Mesangial cell (primary cell): ENCODE measurements at places on chromosomes 1 and 21. TPM values are rescaled to one million over a fixed set of nuclear protein-coding genes. Genes with fewer than 3 reads are reported as not detected.

LCE1A gene
- total RNA-seq = not detected in 2 replicates

HSD3B1 gene
- not detected in 2 replicates for total RNA-seq

ARMH1 gene
- total RNA-seq = 1.4 TPM in 1 of 2 replicates, not detected in the other

CCDC181 gene
- 0.38 and 0.65 TPM in 2 replicates for total RNA-seq

CPLANE2 gene
- 4.6 and 6.7 TPM in 2 replicates for total RNA-seq

PTPRC gene
- total RNA-seq = not detected in 2 replicates

GLUL gene
- 116 and 191 TPM in 2 replicates for total RNA-seq

CYP2J2 gene
- total RNA-seq = 1.3 and 2.9 TPM in 2 replicates

DMRTA2 gene
- total RNA-seq = not detected in 2 replicates

AQP10 gene
- total RNA-seq = not detected in 2 replicates

TCEANC2 gene
- total RNA-seq = 2.0 and 2.6 TPM in 2 replicates

DHX9 gene
- 66.2 and 124 TPM in 2 replicates for total RNA-seq
